Activated CD4-positive, alpha-beta memory T cell treated with anti-CD3 and anti-CD28 coated beads for 36 hours (primary cell): ENCODE measurements at places on chromosomes 11 and 22.

GRCh38 chr11:21892736-21893564 lies 299.9 kb upstream of the ANO5 start:
- no peak for DNase-seq

DNA sequence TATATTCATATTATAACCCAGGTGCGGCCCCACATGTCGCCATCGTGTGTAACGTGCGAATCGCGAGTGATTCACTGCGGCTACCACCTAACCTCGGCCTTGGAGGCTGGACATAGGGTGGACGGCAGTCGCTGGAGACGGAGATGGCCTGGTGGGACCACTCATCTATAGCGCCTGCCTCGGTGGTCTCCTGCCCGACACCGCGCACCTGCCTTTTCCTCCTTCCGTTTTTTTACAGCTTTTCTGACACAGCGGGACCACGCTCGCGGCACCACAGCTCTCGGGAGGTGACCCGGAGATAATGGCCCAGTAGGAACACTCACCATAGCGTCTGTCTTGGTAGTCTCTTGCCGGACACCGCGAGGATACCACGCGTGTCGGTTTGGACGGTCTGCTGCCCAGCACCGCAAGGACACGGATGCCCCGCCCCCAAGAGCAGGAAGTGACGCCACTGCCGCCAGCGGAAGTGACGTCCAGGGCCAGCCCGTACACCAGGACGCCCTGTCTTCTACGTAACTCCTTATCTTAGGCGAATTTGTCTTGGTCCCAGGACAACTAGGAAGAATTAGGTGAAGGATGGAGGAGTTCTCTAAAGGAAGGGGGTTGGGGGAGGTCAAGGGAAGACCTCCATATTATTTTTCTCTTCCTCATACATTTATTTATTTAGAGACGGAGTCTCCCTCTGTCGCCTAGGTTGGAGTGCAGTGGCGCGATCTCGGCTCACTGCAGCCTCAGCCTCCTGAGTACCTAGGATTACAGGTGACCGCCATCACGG lies 6.4 kb downstream of the SNU13 start:
- peak; percentile 92 for DNase-seq

DNA sequence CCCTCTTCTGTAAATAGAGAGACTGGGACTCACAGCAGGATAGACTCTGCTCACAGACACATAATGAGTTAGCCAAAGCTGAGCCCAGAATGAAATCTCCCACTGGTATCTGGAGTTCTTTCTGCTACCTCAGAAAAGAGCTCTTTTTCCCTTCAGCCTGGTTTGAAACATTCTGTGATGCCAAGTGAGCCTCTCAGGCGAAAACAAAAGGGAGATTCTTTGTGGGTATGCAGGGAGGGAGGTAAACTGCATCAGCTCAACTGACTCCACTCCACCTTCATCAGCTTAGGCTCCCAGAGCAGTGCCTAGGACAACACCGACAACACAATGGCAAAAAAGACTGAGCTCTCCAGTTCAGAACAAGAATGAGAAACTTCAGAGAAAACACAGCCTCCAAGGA lies 55.1 kb upstream of the SCUBE2 start:
- no peak for DNase-seq

GRCh38 chr22:24485170-24485569 lies 10.0 kb upstream of the UPB1 start:
- DNase-seq: no peak

DNA sequence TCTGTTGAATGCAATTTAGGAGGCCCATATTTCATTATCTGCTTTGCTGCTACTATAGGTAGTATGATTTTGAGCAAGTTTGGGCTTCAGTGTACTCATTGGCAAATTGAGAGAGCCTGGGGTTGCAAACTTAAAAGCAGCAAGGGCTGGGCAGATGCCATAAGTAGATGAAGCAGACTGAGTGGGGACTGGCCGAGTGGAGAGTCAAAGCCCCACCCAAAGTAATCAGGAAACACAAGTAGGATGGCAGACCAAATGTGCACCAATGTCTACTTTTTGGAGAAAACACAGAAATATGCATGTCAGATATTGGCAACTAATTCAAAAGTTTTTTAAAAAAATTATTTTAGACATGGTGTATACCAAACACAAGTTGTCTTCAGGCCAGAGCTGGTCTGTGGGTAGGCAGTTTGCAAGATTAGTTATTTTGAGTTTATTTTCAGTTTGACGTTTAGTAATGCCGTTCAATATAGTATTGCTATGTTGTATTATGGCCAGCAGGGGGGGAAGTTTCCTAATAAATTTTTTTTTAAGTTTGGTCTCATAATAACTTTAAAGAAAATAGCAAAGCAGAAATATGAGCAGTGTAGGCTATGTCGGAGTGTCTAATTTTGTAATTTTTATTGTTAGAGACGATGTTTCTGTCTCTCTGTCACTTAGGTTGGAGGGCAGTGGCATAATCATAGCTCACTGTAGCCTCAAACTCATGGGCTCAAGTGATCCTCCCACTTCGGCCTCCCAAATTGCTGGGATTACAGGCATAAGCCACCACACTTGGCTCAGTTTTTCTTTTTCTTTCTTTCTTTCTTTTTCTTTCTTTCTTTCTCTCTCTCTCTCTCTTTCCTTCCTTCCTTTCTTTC lies 105.1 kb downstream of the HIPK3 start:
- no peak for DNase-seq

DNA sequence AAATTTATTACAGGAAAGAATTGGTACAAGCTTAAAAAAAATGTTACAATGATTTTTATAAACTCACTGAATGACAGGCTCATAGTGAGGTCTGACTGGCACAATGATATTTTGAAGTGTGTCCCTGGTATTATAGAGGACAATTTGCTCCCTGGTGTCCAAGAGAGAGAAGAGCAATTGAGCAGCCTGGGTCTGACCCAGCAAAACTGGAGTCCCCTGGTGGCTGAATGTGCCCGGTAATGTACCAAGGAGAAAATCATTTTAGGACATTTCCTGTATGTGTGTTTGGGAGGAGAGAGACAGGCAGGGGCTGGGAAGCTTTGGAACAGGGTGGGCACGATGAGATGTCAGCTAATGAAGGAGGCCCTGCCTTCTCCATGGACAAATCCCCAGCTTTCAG lies 125.3 kb downstream of the APOL5 start:
- no peak for DNase-seq

- DNase-seq: no peak
These were observed 3.9 kb upstream of the GTSE1 start for GRCh38 chr22:46292732-46293131.

DNA sequence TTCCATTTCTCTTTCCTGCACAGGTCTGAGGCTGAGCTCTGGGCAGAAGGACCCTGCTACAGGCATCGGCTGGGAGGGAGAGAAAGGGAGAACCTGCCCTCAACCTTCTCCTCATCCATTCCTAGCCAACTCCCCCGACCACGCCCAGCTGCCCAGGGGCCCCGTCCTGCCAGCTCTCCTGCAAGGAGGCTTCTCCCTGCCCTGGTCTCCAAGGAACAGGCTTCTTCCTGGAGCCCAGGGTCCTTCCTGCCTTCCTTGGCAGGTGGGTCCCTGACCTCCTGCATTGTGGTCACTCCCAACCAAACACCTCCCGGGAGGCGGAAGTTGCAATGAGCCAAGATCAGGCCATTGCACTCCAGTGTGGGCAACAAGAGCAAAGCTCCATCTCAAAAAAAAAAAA lies 12.5 kb upstream of the HMOX1 start:
- no peak for DNase-seq

DNA sequence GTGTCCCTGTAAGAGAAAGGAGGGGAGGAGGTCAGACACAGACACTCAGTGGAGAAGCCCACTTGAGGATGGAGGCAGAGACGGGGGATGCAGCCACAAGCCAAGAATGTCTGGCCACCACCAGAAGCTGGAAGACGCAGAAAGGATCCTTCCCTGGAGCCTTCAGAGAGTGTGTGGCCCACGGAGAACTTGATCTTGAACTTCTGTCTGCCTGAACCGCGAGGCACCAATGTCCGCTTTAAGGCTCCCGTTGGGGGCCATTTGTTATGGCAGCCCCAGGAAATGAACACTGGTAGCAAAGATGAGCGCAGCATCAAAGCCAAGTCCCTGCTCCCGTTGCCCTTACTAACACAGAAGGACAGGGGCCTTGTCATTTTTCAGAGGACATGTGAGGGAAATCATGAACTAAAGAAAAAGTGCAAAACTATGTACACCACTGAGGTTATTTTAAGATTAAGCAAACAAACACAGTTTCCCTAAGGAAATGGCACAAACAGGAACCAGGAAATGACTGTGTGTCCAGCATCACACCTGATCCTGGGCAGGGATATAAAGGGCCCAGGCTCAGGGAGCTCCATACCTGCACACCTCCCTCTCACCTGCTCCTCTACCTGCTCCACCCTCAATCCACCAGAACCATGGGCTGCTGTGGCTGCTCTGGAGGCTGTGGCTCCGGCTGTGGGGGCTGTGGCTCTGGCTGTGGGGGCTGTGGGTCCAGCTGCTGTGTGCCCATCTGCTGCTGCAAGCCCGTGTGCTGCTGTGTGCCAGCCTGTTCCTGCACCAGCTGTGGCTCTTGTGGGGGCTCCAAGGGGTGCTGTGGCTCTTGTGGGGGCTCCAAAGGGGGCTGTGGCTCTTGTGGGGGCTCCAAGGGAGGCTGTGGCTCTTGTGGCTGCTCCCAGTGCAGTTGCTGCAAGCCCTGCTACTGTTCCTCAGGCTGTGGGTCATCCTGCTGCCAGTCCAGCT lies at the start of gene KRTAP5-6:
Gene KRTAP5-6 (plus strand): TSS at position 588 of the 963 bp plus-strand sequence. CDS start 51 bp downstream, at position 639.
- no peak for DNase-seq

DNA sequence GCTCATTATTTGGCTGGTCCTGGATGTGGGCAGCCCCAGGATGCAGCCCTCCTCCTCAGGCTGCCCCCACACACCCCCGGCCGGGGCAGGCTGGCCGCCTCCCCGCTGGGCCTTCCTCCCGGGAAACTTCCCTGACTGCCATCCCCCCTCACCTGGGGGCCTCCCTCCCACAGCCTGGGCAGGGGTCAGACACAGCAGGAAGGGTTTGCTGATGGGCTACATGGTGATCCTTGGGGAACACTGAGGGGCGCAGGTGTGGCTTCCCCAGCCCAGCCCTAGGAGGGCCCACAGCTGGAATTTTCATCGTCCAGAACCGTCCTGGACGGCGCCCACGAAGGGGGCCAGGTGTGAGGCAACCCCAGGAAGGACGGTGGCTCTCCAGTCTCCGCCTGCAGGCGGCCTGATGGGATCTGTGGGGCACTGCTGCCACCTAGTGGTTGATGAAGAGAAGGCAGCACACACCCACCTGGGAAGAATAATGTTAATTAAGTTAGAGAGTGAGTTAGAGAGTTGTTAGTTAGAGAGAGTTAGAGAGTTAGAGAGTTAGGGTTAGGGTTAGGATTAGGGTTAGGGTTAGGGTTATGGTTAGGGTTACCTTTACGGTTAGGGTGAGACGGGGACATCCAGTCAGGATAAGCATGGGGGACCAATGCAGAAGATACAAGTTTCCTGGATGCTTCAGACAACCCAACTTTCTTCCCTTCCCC lies 75.9 kb upstream of the PRR5 start:
- DNase-seq: peak; percentile 85

DNA sequence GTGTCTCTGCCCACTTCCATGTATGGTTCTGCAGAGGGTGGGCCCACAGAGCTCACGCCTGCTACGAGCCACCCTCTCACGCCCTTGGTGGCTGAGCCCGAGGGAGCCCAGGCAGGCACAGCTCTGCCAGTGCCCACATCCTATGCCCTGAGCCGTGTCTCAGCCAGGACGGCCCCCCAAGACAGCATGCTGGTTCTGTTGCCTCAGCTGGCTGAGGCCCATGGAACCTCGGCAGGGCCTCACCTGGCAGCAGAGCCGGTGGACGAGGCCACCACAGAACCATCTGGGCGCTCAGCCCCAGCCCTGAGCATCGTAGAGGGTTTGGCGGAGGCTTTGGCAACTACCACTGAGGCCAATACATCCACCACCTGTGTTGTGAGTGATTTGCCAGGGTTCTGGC lies 64.0 kb downstream of the OTOG start:
- DNase-seq: no peak

DNA sequence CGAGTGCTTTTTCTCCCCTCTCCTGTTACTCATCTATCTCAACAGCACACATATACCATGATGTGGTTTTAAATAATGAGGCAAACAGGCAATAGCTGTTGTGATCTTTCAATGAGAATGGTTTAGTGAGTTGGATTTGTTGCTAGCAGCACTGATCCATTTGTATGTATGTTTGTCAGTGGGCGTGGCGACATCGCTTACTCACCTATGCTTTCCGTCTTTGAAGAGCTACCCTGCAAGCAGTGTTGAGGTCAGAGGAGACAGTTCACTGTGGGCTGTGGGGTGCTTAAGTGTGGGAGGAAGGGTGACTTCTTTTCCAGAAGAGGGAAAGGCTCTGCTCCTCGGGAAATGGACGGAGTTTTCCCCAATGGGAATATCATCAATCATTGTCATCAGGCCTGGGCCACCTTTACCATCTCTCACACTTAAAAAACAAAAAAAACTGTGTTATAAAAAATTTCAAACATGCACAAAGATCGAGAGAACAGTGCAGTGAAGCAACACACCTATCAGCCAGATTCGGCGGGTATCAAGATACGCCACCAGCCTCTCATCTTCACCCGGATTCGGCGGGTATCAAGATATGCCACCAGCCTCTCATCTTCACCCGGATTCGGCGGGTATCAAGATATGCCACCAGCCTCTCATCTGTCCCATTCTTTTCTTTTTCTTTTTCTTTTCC lies 83.8 kb downstream of the TBC1D22A start:
- peak; percentile 15 for DNase-seq

GRCh38 chr11:126113515-126113957 lies 50.9 kb upstream of the CDON start:
- DNase-seq: no peak

DNA sequence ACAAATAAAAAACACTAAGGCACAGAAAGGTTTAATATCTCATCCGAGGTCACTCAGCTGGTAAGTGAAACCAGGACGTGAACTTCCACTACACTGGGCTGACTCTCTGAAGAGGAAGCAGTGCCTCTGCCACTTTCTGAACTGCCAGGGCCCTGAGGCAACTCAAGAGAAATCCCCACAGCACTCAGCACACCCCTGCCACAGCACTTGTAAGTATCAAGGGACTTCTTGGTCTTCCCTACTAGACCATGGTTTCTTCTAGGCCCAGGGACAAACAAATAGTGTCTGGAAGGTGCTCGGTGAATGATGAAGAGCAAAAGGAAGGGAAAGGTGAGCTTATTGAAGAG lies 49.7 kb downstream of the RPL27A start:
- DNase-seq: no peak

DNA sequence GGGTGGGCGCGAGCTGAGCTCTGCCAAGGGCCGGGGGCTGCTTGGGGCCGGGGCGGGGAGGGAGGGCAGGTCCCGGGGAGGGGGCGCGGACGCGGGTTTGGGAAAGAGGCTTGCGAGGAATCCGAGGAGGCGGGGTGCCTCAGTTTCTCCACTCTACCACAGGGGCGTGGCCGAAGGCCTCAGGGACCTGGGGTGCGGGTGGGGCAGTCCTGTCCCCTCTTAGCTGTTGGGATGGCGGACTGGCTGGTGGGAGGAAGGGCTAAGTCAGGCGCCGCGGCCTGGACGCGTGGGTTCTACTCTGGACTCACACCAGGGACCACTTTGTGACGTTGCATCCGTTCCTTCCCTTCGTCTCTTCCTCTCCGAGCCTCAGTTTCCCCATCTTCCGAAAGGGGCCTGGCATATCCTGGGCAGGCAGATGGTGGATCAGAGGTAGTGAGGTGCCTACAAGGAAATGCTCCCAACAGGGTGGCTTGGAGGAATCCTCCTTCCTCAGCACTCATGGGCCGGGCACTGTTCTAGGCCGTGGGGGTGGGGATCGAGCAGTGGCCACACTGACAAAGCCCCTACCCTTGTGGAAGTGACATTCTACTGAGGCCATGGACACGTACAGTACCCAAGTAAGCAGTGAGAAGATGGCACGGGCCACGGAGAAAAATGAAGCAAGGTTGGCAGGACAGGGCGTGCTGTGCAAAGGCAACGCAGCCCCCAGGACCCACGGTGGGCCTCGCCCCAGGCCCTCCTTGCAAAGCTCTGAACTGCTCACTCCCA lies 13.2 kb downstream of the IGLL1 start:
- DNase-seq: no peak
